ENCODE measurements at places on chromosomes 1 and 21.
A peak's percentile ranks its signal among the peaks of the same experiment; 100 is the strongest.

- no peak for DNase-seq
Observed at GRCh38 chr1:53180951-53181350, 15.7 kb upstream of the CPT2 start.

DNA sequence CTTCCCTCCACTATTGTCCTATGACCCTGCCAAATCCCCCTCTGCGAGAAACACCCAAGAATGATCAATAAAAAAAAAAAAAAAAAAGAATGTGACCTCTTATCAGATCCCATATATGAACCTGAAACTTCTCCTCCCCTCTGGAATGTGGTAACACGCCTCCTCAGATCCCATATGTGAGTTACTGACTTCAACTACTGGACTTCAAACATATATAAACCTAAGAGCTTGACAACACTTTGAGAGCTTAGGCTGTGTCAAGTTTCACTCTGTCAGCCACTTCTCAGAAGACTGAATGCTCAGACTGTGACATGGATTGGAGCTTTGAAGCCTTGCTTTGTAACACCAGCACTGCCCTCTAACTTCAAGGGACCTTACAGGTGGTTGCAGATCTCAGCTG is 148.4 kb downstream of the COP1 start:
- no peak for DNase-seq

GRCh38 chr1:3807769-3808168 is 11.5 kb upstream of the LRRC47 start:
- DNase-seq, result no peak

GRCh38 chr1:153962088-153963029 is 978 bp downstream of the SLC39A1 start:
- no peak for DNase-seq

DNA sequence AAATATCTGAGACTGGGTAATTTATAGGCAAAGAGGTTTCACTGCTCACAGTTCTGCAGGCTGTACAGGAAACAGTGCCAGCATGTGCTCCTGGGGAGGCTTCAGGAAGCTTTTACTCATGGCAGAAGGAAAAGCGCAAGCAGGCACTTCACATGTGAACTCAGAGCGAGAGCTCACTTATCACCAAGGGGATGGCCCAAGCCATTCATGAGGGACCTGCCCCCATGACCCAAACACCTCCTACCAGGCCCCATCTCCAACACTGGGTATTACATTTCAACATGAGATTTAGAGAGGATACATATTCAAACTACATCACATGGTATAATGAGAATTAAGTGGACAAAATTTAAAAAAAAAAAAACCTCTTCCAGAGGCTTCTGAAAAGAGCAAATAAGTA is 13.7 kb downstream of the WASF2 start:
- DNase-seq, result no peak

- peak; percentile 9 for DNase-seq
Observed at GRCh38 chr1:61742620-61743430, 545 bp downstream of the PATJ start.

DNA sequence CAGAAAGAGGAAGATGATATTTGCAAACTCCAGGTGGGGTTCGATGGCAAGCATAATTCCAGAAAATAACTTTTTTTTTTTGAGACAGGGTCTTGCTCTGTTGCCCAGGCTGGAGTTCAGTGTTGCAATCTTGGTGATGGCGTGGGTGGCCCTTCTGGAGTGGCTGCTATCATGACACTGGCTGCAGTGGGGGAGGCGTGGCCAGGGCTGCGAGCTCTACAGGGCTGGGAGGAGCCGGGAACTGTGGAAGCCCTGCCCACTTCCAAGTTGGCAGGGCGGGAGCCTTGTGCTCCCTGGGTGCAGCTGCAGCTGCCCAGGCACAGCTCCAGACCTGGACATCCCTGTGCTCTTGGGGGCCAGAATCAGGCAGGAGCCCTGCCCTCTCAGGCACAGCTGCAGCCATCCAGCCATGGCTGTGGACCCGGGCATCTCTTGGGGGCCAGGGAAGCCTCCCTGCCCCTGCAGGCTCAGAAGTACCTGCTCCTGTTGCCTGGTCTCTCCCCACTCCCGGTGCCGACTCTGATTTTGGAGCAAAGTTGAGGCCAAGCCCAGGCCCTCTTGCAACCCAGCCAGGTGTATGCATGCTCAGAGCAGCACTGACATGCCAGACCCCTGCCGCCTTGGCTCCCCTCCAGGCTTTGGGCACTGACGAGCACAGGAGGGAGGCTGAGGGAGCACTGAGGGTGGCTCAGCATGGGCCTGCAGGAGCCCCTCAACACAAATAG is 7.2 kb upstream of the BCL10 start:
- no peak for DNase-seq

DNA sequence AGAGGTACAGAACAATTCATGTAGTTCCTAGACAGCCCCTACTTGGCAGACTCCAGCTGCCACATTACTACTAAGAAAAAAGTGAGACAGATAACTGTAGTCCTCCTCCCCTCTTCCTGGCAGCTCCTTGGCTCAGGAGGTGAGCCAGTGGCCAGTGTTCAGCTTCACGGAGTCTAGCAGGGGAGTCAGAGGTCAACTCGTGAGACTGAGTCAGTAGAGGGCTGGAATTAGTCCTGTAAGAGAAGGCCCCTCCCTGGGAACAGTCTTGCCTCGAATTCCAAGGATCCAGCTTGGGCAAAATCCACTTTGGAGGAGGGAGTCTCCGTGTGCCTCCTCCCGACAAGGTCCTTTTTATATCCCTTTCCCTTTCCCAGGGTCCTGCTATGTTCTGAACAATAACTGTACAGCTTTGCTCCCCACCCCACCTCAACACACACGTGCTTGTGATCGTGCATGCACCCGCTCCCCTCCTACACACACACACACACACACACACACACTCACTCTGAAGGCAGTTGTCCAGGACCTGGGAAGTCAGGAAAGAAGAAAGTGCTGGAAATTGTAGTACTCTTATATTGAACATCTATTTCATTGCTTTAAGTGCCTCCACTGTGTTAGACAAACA is 22.5 kb upstream of the SLC27A3 start:
- no peak for DNase-seq

- no peak for DNase-seq
Observed at GRCh38 chr1:113918243-113918642, 10.9 kb upstream of the HIPK1 start.

Measured in stimulated activated CD4-positive, alpha-beta T cell treated with anti-CD3 and anti-CD28 coated beads, TNF-alpha, amount 100 ng/mL, for 1 hour (primary cell).